Activated CD8-positive, alpha-beta T cell treated with anti-CD3 and anti-CD28 coated beads, Interleukin-2, amount 10 ng/mL, durations not matched to agents 7 days and 5 days (primary cell): ENCODE measurements at places on chromosomes 2 and 18.

GRCh38 chr2:3450385-3451010 lies 68.8 kb downstream of the ADI1 start:
- no peaks in the 10 kb centered on the region for H3K4me1 ChIP-seq
- peaks cover 14% of the 10 kb centered on the region for H3K36me3 ChIP-seq
- no peak overlapping the region for H3K4me3 ChIP-seq
- H3K27ac ChIP-seq, result no peak overlapping the region

DNA sequence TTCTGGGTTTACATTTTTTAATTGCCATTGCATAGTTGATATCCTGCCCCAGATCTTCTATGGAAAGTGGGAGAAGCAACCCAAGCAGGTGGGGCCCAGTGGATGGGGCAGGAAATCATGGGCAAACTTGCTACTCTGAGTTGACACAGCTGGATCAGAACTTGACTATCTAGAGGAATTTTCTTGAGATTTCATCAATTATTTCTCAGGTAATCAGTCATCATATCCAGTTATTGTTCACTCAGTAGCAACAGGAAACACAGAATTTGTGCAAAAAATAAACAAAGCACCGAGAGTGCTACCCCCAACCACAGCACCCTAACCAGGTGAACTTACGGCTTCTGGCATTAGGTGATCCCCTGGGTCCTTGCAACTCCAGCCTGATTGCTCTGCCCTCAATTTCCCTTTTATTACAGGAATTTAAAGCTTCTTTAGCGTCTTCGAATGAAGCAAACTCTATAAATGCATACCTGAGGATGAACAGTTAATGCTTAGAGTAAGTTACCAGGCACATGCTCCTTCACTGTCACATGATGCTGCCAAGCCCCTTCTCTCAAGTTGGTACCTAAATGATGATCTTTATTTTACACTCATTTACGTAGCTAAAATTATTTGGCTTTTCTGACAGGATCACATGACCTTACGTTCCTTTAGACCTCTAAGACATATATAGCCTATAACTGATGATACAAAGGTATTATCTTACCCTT lies 7.8 kb downstream of the NCL start:
- no peaks in the 10 kb centered on the region for H3K27me3 ChIP-seq
- no peak for DNase-seq
- H3K27ac ChIP-seq, result no peak overlapping the region
- peaks cover 85% of the 10 kb centered on the region for H3K36me3 ChIP-seq
- H3K4me1 ChIP-seq, result peaks cover 39% of the 10 kb centered on the region

DNA sequence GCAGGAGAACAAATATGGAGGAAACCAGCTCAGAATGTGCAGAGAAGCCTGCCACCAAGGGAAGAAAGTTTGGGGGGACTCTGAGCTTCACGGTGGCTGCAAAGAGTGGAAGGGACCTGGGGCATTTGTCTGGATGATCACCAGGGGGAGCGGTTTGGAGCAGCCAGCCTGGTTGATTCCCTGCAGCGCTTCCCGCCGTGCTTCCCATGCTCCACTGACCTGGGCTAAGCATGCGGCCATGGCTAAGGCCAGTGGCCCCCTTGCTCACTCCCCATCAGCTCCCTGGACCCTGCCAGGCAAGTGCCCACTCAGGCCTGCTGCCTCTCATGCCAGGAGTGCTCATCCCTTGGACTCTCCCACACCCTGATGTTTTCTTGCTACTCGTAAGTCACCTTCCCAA lies 27.0 kb downstream of the NTSR2 start:
- H3K27ac ChIP-seq, result no peak overlapping the region
- H3K4me3 ChIP-seq, result no peak overlapping the region
- no peak for DNase-seq
- no peaks in the 10 kb centered on the region for H3K36me3 ChIP-seq
- H3K4me1 ChIP-seq, result no peaks in the 10 kb centered on the region
- H3K27me3 ChIP-seq, result peaks cover 4% of the 10 kb centered on the region

DNA sequence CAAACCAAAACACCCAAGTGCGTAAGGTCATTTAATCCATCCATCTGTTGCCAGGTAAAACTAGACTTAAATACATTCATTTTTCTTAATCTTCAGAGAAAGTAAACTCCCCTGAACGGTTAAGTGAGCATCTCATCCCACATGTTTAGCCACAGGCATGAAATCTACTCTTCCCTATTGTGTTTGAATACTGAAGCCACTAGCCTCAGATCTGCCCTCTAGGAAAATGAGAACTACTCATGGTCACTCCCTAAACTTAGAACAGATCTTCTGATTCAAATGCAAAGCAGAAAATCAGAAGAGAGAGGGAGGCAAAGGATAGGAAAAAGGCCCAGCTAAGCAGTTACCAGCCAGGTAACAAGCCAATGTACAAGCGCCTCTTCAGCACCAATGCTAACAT lies 7.1 kb downstream of the TMEM247 start:
- no peak overlapping the region for H3K4me3 ChIP-seq
- no peaks in the 10 kb centered on the region for H3K36me3 ChIP-seq
- H3K27ac ChIP-seq, result no peak overlapping the region
- DNase-seq, result no peak
- peaks cover 5% of the 10 kb centered on the region for H3K27me3 ChIP-seq
- H3K4me1 ChIP-seq, result no peaks in the 10 kb centered on the region

GRCh38 chr2:121682396-121683298 lies 33.4 kb upstream of the CLASP1 start:
- H3K27me3 ChIP-seq, result peaks cover 2% of the 10 kb centered on the region
- H3K36me3 ChIP-seq, result peaks cover 20% of the 10 kb centered on the region
- no peak overlapping the region for H3K4me3 ChIP-seq
- no peak for DNase-seq
- peaks cover 9% of the 10 kb centered on the region for H3K4me1 ChIP-seq

GRCh38 chr2:240468303-240469238 lies 33.1 kb downstream of the GPC1 start:
- H3K27ac ChIP-seq, result no peak overlapping the region
- peaks cover under 1% of the 10 kb centered on the region for H3K4me1 ChIP-seq
- peak; percentile 16 for DNase-seq
- no peaks in the 10 kb centered on the region for H3K27me3 ChIP-seq

- no peak for DNase-seq
- H3K4me3 ChIP-seq, result no peak overlapping the region
- peaks cover 20% of the 10 kb centered on the region for H3K4me1 ChIP-seq
Observed at GRCh38 chr2:96876269-96877041, 6.6 kb upstream of the SEMA4C start.

- H3K4me1 ChIP-seq, result peaks cover 16% of the 10 kb centered on the region
- no peaks in the 10 kb centered on the region for H3K36me3 ChIP-seq
- no peak for DNase-seq
- H3K4me3 ChIP-seq, result no peak overlapping the region
- peaks cover 12% of the 10 kb centered on the region for H3K27me3 ChIP-seq
Observed at GRCh38 chr2:171995586-171995985, 4.2 kb upstream of the METAP1D start.

- H3K27me3 ChIP-seq, result no peaks in the 10 kb centered on the region
- H3K27ac ChIP-seq, result no peak overlapping the region
- H3K36me3 ChIP-seq, result no peaks in the 10 kb centered on the region
- H3K4me3 ChIP-seq, result no peak overlapping the region
Observed at GRCh38 chr2:15147591-15147990, 413.5 kb downstream of the NBAS start.

DNA sequence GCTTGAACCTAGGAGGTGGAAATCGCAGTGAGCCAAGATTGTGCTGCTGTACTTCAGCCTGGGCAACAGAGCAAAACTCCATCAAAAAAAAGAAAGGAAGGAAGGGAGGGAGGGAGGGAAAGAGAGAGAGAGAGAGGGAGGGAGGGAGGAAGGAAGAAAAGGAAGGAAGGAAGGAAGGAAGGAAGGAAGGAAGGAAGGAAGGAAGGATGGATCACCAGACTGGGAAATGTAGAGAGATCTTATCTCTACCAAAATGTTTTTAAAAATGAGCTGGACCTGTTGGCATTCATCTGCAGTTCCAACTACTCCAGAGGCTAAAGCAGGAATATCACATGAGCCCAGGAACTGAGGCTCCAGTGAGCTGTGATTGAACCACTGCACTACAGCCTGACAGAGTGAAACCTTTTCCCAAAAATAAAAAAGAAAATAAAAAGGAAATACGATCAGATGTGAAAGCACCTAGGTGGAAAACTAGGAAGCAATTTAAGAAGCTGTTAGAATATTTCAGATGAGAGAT lies 239.4 kb downstream of the CDH7 start:
- H3K4me1 ChIP-seq, result no peaks in the 10 kb centered on the region
- no peaks in the 10 kb centered on the region for H3K36me3 ChIP-seq
- H3K4me3 ChIP-seq, result no peak overlapping the region
- H3K27me3 ChIP-seq, result no peaks in the 10 kb centered on the region
- DNase-seq, result no peak

DNA sequence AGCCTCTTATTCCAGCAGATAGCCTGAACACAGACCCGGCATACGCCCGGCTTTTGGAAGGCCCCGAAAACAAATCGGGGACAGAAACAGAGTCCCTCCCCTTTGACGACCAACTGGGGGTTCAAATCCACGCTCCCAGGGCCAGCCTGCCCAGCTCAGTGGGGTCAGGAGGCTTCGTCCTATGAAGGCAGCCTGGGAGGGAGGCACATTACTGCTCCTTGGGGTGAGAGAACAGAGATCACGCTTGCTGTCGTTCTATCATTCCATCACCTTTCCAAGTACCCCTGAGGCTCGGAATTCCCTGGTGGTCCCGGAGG lies 208.8 kb upstream of the SALL3 start:
- H3K4me3 ChIP-seq, result no peak overlapping the region
- peaks cover 2% of the 10 kb centered on the region for H3K27me3 ChIP-seq
- H3K27ac ChIP-seq, result no peak overlapping the region

- DNase-seq, result no peak
- peak overlapping the region; percentile 87 for H3K27ac ChIP-seq
- H3K27me3 ChIP-seq, result no peaks in the 10 kb centered on the region
- H3K36me3 ChIP-seq, result peaks cover 19% of the 10 kb centered on the region
- H3K4me1 ChIP-seq, result peaks cover 75% of the 10 kb centered on the region
Observed at GRCh38 chr2:203707530-203707929, 1.1 kb downstream of the CD28 start.

- H3K36me3 ChIP-seq, result peaks cover 83% of the 10 kb centered on the region
- no peak for DNase-seq
Observed at GRCh38 chr18:77108001-77108692, 24.4 kb downstream of the MBP start.

DNA sequence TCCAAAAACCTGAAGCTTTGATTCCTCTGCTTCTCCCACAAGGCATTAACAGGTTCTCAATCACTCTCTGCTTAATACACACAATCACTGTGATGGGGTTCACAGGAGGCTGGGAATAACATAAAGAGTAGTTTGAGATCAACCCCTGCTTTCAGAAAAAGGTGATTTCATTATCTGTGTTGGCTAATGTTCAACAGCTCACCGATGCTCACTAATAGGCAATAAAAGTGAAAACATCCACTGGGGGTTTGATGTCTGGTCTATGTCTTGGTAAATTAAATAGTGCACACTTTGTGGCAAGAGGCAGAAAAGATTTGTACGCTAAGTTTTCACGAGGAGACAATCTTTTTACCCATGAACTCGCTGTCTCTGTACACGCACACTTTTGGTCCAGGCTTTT lies 159.3 kb upstream of the SERPINE2 start:
- H3K4me3 ChIP-seq, result no peak overlapping the region
- H3K4me1 ChIP-seq, result no peaks in the 10 kb centered on the region
- DNase-seq, result no peak
- H3K27me3 ChIP-seq, result no peaks in the 10 kb centered on the region

- H3K4me3 ChIP-seq, result peak overlapping the region; percentile 74
- H3K27me3 ChIP-seq, result no peaks in the 10 kb centered on the region
- H3K36me3 ChIP-seq, result peaks cover 35% of the 10 kb centered on the region
- H3K4me1 ChIP-seq, result peaks cover 82% of the 10 kb centered on the region
Observed at GRCh38 chr2:239321596-239322415, 79.0 kb downstream of the HDAC4 start.

DNA sequence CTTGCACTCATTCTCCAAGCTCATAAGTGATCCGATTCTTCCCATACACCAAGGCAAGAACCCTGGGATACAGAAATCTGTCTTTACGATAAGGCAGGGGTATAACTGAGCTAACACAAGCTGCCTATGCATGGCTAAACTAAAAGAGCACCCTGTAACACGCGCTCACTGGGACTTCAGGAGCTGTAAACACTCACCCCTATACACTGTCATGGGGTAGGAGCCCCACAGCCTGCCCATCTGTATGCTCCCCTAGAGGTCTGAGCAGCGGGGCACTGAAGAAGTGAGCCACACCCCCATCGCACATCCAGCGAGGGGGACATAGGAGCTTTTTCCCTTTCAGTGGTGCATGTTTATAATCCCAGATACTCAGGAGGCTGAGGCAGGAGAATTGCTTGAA lies 46.7 kb downstream of the METTL8 start:
- no peaks in the 10 kb centered on the region for H3K27me3 ChIP-seq
- no peak overlapping the region for H3K4me3 ChIP-seq
- H3K36me3 ChIP-seq, result peaks cover 29% of the 10 kb centered on the region
- H3K4me1 ChIP-seq, result peaks cover 15% of the 10 kb centered on the region

GRCh38 chr2:57278451-57278850 lies 768.2 kb upstream of the VRK2 start:
- H3K4me3 ChIP-seq, result no peak overlapping the region
- DNase-seq, result no peak
- no peaks in the 10 kb centered on the region for H3K27me3 ChIP-seq
- H3K27ac ChIP-seq, result no peak overlapping the region
- H3K36me3 ChIP-seq, result no peaks in the 10 kb centered on the region

- H3K27ac ChIP-seq, result no peak overlapping the region
- no peak overlapping the region for H3K4me3 ChIP-seq
- H3K36me3 ChIP-seq, result no peaks in the 10 kb centered on the region
Observed at GRCh38 chr2:236985761-236986339, 99.8 kb upstream of the COPS8 start.

DNA sequence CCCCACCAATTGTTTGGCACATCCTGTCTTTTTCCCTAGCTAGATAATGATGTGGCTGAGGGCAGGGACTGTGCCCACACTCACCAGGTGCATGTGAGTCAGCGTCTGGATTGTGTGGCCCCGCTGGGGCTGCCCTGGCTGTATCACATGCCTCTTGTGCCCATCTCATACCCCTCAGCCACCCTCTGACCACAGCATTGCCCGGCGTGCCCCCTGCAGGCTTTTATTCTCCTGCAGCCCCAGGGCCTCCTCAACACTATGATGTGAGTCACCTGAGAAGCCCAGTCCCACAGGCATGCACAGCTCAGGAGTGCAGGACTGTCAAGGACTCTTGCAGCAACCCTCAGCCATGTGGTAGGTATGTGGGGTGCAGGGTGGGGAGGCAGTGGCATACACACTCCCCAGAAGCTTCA lies 14.8 kb upstream of the STEAP3 start:
- H3K27me3 ChIP-seq, result peaks cover 3% of the 10 kb centered on the region
- no peak overlapping the region for H3K4me3 ChIP-seq
- no peaks in the 10 kb centered on the region for H3K36me3 ChIP-seq
- H3K4me1 ChIP-seq, result no peaks in the 10 kb centered on the region

DNA sequence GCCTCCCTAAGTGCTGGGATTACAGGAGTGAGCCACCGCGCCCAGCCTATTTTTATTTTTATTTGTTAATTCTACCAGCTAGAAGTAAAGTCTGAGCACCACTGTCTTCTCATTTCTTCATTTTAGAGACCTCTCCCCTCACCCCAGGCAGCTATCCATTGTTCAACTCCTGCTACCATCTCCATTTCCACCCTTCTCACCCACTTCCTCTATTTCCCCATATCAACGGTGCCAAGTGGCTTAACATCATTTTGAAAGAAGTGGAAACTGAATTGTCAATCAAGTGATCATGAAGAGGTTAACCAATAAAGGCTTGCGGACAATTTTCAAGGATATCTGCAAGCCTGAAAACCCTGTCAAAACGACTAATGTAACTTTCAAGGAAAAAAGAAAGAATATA lies 323.1 kb downstream of the NBAS start:
- H3K27ac ChIP-seq, result no peak overlapping the region
- H3K4me3 ChIP-seq, result no peak overlapping the region
- H3K36me3 ChIP-seq, result peaks cover 5% of the 10 kb centered on the region
- H3K27me3 ChIP-seq, result no peaks in the 10 kb centered on the region
- DNase-seq, result no peak

- no peaks in the 10 kb centered on the region for H3K27me3 ChIP-seq
- H3K36me3 ChIP-seq, result no peaks in the 10 kb centered on the region
- DNase-seq, result no peak
- H3K27ac ChIP-seq, result peak overlapping the region; percentile 16
- no peaks in the 10 kb centered on the region for H3K4me1 ChIP-seq
Observed at GRCh38 chr18:22324191-22325131, 93.3 kb downstream of the CTAGE1 start.
